Activated CD4-positive, alpha-beta T cell treated with anti-CD3 and anti-CD28 coated beads, Interleukin-2, amount 10 ng/mL, durations not matched to agents 24 days and 14 days (primary cell): ENCODE measurements at places on chromosomes 3 and 15. TPM values are rescaled to one million over a fixed set of nuclear protein-coding genes. Genes with fewer than 3 reads are reported as not detected.

The PRTG gene
- not detected in 2 replicates for total RNA-seq

The HMG20A gene
- total RNA-seq: 42.3 and 46.4 TPM in 2 replicates

GRCh38 chr3:35790764-35791163, 151.4 kb downstream of the ARPP21 start:
- no peak for DNase-seq

DNA sequence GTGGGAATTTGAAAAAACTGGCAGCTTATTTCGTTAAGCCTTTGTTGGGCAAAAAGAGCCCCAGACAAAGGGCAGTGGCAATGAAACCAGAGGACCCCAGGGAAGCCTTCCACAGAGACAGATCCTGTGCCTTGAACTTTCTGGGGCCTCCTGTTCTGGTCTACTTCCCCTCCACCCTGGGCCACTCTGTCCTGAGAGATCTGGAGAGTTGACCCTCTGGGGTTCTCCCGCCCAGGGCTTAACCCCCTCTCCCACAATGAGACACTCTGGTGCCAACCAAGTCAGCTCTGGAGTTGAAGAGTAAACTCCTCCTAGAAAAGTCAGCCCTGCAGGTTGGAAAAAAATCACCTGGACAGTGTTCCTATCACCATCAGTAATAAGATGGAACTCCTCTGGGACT, 20.8 kb downstream of the EHD4 start:
- DNase-seq: no peak

GRCh38 chr3:52277071-52277964, 1.1 kb downstream of the WDR82 start:
- DNase-seq: peak; percentile 91
